Cortex of kidney (tissue), 1 donor: ENCODE measurements at places on chromosomes 3 and 15.

DNA sequence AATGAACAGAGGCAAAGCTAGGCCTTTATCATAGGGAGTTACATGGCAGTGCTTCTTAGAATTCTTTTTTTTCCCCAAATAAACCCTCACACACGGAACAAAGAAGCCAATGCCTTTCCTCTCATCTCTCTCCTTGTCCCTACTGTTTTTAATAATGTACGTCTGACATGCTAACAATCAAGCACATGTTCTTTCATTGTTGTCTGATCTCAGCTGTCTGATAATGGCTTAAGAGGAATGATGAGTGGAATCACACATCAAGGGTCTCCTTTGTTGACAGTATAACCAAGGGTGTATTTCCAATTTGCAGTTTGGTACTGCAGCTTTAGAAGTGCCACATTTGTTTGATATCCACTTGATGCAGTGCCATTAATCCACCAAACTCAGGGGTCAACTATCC, 34.8 kb upstream of the EPHA3 start:
- DNase-seq: no peak

- no peak for DNase-seq
Measured at GRCh38 chr3:168952551-168952950, 711.0 kb downstream of the MECOM start.

- no peak for DNase-seq
Measured at GRCh38 chr3:80526153-80526552, 758.4 kb upstream of the ROBO1 start.

DNA sequence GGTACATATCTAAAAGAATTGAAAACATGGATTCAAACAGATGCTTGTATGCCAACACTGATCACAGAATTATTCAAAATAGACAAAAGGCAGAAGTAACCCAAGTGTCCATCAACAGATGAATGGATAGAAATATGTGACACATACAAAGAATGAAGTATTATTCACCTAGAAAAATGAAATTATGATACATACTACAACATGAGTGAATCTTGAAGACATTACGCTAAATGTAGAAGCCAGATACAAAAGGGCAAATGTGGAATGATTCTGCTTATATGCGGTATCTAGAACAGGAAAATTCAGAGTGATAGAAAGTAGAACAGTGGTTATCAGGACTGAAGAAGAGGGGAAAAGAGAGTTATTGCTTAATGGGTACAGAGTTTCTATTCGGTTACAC, 26.2 kb upstream of the SLC12A8 start:
- DNase-seq: no peak

- no peak for DNase-seq
Measured at GRCh38 chr3:193630005-193630404, 37.0 kb downstream of the OPA1 start.

DNA sequence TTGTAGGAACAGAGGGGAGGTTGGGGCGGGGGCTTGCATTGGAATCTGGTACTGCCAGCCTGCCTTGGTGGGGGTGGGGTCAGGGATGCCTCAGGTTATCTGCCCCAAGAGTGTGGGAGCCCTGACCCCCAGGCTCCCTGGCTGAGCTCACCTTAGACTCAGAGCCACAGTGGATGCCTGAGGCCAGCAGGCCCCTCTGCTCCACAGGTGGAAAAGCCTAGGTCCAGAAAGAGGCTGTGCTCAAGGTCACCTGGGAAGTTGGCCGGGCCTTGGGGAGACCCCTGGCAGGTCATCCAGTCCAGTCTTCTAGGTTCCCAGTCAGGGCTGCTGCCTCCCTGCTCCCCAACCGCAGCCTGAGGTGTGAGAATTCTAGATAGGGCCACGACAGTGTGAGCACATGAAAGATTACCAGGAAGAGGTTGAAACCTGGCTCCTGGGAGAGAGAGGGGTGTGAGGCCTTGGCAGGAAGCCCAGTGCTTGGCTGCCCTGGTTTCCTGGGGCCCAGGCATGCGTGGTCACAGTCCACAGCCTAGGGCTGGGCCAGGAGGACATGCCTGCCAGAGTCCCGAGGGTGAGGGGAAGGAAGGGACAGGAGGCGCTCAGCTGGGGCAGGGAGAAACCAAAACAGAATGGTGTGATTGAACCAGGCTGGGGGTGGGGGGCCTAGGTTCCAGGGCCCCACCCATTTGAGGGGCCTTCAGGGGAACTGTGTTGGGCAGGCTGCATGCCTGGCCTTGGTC, 4.9 kb downstream of the HDAC11 start:
- no peak for DNase-seq

DNA sequence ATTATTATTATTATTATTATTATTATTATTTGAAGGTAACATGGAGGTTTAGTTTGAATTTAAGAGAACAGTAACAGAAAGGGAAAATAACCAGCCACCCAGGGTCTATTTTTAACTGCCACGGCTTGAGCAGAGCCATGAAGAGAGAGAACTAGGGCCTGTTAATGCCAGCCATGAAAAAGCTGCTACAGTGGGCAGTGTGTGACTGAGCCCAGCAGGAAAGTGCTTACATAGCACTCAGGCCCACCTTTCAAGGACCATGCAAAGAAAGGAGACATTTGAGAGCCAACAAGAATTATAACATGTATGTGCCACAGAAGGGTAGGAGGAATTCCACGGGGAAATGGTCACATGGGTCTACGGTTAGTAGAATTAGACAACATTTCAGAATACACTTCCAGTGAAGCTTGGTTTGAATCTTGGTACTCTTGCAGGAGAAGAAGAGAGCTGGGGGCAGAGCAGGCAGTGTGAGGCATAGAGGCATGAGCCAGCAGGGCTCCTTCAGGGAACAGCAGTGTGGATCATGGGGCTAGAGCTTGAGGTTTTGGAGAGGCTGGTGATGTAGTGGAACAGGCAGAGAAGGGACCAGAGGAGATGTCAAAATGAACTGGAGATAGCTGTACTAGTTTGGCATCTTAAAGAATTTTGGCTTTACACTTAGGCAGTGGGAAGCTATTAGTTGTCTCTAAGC, 140.7 kb downstream of the CMSS1 start:
- no peak for DNase-seq

- DNase-seq: no peak
Measured at GRCh38 chr3:35992041-35992440, 352.7 kb downstream of the ARPP21 start.

DNA sequence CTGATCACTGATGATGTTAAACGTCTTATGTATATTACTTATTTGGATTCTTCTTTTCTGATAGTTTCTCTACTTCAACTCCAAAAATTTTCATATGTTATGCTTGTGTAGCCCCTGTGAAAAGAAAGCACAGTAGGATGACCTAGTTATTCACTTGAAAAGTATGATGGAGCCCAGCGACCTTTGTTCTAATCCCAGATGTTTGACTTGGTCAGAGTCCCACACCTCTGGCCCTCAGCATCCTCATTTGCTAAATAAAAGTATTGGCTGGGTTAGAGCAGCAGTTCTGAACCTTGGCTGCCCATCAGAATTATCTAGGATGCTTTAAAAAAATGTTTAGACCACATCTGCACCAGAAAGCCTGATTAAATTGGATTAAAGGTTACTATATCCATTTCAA, 173.7 kb downstream of the ATG7 start:
- no peak for DNase-seq

DNA sequence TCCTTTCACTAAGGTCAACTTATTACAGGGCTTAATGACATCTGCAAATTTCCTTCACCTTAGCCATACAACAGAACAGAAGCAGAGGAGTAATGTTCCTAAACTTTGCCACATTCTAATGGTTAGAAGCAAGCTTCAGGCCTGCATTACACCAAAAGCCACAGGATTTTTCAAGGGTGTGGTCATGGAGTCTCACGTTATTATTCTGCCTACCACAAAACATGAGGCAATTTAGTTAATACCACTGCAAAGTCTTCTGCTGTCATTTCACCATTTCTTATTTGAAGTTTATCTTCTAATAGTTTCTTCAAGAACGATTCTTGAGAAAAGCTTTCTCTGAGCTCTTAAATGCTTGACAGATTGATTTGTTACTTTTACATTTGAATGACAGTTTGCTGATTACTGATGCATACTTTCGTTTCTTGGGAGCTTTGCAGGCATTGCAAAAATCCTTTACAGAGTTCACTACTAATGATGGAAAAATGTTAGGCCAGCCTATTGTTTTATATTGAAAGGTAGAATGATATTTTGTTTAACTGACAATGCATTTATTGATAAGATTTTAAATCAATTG, 1257.1 kb downstream of the NSUN3 start:
- DNase-seq: no peak
